ENCODE measurements at places on chromosomes 4 and X.

DNA sequence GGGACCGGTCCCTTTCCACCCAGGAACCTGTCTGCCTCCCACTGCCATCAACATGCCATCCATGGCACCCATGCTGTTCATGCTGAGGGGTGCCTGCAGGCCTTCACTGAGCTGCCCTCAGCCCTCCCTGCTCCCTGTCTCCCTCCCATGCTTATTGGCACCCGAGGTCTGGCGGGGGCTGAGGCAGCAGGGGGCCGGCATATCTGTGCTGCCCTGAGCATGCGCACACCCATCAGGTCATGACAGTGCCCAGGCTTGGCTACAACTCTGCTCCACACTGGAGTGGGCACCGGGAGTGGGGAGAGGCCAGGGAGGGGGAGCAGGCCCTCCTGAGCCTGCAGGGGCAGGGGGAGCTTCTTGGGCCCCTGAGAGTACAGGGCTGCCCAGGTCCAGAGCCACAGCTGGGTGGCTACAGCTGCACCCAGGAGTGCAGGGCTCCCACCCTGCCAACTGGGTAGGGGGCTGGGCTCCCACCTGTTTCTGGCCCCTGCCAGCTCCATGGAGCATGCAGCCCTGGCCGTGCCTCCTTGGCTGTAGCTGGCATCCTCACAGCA is 395.8 kb upstream of the DMD start:
- no peak for DNase-seq

GRCh38 chrX:47843363-47843762 is 6.7 kb downstream of the ZNF81 start:
- no peak for DNase-seq

- DNase-seq: no peak
Observed at GRCh38 chr4:8774071-8774470, 97.6 kb downstream of the HMX1 start.

- no peak for DNase-seq
Observed at GRCh38 chr4:16056681-16057385, 27.0 kb downstream of the PROM1 start.

GRCh38 chrX:54066841-54067240 is 22.6 kb upstream of the PHF8 start:
- DNase-seq: no peak

DNA sequence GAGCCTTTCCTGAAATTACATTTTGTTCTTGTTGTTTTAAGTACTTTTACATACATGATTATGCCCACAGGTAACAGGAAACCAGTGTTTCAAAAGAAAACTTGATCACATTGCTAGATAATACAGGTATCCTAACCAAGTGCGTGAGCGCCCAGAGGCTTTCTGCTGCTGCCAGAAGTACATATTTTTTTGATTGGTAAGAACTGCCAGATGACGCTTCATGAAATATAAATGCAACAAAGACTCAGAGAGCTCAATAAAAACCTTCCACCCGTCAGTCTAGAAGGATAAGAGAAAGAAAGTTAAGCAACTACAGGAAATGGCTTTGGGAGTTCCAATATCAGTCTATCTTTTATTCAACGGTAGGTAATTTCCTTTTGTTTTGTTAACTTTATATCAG is at the start of gene EPGN:
Gene EPGN, plus strand, starts transcription at position 256 of the 400 bp plus-strand sequence. Its CDS starts 64 bp downstream, at position 320.
- DNase-seq: no peak

DNA sequence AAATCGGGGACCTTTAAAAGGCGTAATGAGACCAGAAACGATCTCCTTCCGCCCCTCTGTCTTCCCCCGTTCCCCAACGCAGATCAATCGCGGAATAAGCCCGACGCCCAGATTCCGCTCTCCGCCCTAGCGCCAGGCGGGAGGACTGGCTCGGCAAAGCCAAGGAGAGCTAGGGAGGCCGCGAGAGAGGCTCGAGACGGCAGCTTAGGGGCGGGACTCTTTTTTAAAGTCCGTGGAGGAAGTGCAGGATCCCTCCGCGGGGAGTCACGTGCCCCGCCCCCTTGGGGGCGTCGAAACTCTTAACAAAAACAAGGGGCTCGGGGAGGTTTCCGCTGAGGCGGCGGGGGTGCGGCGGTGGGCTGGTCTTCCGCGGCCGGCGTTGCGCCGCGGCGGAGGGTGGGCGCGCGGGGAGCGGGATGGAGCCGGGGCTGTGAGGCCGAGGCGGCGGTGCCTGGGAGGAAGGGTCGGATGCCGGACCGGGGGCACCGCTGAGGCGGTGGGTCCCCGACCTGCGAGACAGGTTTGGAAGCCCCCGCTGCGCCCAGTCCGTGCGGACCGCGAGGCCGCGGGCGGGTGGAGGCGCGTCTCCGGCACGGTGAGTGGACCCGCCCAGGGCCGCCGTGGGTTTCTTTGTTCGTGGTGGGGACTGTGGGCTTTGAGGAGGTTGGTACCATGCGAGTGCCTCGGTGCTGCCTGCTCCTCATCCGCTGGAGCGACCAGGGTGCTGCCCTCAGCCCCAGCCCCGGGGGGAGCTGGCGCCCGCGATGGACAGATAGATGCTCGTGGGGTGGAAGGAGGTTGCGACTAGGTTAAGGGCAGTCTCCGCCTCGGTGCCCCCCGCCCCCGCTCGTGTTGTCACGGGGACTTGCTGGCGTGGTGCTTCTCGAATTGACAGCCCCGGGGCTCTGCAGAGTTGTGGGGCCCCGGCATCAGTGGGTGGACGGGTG is at the start of gene CCNG2:
Gene CCNG2, plus strand, starts transcription at position 296 of the 947 bp plus-strand sequence. CDS start 1,326 bp downstream, outside the sequence.
- peak; percentile 87 for DNase-seq

GRCh38 chr4:42271096-42271495 is 118.6 kb upstream of the BEND4 start:
- DNase-seq: no peak

GRCh38 chrX:46446727-46447378 is 98.4 kb downstream of the ZNF674 start:
- peak; percentile 56 for DNase-seq

DNA sequence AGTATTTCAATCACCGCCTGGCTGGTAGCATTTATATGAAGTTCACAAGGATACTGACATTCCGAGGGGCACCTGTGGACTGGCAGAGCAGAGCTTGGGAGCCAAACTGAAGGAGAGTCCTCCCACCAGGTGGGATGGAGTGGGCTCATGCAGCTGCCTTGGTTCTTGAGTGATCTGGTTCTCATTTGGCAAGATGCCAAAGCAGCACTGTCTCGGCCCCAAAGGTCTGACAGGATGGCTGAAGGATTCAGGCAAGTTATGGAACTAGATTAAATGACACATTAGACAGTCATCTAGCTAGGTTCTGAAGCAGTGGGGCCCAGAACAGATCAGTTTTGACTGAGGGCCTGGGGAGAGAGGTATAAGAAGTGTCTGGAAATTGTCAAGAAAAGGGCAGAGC is 3.2 kb downstream of the FGF16 start:
- no peak for DNase-seq

GRCh38 chr4:39706334-39706733 is 8.4 kb downstream of the UBE2K start:
- DNase-seq: no peak

DNA sequence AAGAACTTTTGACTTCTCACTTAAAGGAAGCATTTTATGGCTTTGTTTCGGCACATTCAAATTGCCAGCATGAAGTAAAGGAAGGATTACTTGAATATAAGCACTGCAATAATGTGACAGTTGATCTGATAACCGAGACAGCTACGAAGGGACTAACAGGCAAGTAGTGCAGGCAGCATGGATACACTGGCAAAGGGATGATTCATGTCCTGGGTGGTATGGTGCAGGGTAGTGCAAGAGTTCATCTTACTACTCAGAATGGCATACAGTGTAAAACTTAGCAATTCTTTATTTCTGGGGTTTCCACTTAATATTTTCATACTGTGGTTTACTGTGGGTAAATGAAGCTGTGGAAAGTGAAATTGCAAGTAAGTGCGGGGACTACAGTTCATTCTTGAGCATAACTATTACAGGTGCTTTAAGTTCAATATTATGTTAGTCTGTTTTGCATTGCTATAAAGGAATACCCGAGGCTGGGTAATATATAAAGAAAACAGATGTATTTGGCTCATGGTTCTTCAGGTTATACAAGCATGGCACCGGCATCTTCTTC is 611.8 kb downstream of the SPOCK3 start:
- no peak for DNase-seq

DNA sequence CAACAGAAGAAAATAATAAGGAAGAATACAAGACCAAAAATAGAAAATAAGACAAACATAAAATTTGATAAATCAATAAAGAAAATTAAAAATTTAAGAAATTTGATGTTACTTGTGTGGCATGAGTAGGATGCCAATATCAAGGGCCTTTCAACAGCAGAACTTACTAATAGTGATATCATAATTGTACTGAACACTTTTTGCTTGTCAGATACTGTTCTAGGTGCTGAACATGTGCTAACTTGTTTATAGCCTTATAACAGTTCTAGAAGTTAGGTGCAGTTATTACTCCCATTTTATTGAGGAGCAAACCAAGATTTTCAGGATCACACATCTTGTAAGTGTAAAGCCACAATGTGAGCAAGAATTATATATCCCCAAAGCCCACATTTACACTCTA is 546.0 kb upstream of the EPHA5 start:
- no peak for DNase-seq

- DNase-seq: peak; percentile 81
Observed at GRCh38 chr4:113355550-113356371, 306.3 kb downstream of the ANK2 start.

DNA sequence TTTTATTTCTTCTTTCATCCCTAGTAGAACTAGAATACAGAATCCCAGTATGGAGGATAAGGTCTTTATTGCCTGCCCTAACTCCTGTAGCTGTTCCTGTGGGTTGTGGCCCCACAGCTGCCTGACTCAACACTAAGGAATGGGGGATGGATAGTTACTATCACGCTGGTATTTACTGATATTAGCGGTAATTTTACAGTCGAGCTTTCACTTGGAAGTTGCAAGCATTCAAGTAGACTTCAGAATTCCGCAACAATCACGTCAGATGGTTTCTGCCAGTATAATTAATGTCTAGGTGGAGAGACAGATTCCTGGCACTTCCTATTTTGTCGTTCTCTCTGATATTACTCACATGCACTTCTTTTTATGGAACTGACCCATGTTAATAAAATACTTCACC is 489.8 kb downstream of the PABPC4L start:
- no peak for DNase-seq

DNA sequence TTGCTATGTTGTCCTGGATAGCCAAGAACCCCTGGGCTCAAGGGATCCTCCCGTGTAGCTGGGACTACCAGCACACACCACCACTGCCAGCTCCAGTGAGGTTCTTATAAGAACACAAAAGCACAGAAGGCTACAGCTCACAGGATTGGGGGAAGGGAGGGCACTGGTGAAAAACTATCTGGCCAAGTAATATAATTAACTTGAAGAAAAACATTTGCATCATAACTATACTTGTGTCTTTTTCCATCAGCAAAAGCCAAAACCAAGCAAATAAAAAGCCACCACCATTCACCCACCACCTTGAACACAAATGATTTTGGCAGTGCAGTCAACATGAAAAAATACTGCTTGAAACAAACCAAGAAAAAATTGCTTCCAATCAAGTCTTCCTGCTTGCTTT is 188.2 kb downstream of the MAML3 start:
- DNase-seq: no peak

DNA sequence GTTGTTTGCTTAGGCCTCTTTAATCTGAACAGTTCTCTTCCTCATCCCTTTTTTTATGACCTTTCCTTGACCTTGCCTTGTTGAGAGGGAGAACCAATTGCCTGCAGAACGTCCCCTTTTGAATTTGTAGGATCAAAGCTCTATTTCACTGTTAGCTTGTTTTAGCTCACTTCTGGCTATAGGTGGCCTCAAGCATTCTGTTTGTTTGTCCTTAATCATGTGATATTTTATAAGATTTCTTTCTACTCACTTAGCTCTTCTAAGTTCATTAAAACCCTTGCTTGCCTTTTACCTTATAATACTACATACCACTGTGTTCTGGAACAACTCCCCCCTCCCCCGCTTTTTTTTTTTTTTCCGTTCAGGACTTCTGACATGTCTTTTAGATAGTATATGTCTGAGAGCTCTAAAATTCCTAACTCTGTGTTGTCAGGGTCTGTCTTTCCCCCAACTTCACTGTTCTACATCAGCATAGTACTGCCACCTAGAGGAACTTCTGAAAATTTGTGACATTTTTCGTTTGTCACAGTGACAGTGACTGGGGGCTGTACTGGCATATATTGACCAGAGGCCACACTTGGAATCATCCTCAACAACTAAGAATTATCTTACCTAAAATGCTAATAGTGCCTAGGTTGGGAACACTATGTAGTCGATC is 128.5 kb downstream of the LARP7 start:
- peak; percentile 42 for DNase-seq
